Glutamatergic neuron (in vitro differentiated cells): ENCODE measurements at places on chromosomes 4 and X.

DNA sequence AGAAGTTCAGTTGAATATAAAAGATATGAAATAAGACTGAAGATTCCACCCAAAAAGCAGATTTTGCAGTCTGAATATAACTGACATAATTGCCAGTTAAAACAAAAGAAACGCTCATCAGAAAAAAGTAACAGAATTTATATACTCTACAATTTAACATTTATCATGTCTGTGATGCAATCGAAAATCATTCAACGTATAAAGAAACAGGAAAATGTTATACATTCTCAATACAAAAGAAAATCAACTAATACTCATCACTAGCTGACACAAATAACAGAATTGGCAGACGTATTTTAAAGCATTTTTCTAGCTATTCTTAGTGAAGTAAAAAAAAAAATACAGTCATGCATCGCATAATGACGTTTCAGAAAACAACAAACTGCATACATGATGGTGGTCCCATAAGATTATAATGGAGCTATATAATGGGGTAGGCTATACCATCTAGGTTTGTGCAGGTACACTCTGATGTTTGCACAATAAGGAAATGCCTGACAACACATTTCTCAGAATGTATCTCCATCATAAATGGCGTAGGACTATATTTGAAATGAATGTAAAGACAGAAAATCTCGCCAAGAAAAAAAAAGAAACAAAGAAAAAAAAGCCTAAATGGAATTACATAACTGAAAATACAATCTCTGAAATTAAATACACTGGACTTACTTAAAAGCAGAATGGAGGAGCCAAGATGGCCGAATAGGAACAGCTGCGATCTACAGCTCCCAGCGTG lies 34.3 kb downstream of the OR13H1 start:
- peak overlapping the region; percentile 96 for H3K27ac ChIP-seq
- H3K27me3 ChIP-seq = no peaks in the 10 kb centered on the region
- H3K4me1 ChIP-seq = peaks cover 2% of the 10 kb centered on the region
- H3K4me3 ChIP-seq = peak overlapping the region; percentile 83

DNA sequence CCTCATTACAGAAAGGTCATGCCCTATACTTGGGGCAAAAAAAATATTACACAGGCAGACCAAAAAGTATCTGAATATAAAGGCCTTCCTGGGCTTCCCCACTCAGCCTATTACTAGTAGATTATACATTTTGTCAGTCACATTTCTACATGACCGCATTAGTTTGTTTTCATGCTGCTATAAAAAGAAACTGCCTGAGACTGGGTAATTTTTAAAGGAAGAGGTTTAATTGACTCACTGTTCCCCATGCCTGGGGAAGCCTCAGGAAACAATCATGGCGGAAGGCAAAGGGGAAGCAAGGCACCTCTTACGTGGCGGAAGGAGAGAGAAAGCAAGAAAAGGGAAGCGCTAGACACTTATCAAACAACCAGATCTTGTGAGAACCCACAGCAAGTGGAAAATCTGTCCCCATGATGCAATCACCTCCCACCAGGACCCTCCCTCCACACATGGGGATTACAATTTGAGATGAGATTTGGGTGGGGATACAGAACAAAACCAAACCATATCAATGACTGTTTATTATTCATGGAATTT lies 1312.0 kb downstream of the PCDH7 start:
- DNase-seq = no peak
- no peak overlapping the region for H3K4me3 ChIP-seq
- H3K4me1 ChIP-seq = no peaks in the 10 kb centered on the region

GRCh38 chr4:132101526-132101925 lies 1047.6 kb upstream of the PCDH10 start:
- H3K27me3 ChIP-seq = no peaks in the 10 kb centered on the region
- H3K36me3 ChIP-seq = no peaks in the 10 kb centered on the region
- no peak for DNase-seq
- H3K27ac ChIP-seq = no peak overlapping the region

DNA sequence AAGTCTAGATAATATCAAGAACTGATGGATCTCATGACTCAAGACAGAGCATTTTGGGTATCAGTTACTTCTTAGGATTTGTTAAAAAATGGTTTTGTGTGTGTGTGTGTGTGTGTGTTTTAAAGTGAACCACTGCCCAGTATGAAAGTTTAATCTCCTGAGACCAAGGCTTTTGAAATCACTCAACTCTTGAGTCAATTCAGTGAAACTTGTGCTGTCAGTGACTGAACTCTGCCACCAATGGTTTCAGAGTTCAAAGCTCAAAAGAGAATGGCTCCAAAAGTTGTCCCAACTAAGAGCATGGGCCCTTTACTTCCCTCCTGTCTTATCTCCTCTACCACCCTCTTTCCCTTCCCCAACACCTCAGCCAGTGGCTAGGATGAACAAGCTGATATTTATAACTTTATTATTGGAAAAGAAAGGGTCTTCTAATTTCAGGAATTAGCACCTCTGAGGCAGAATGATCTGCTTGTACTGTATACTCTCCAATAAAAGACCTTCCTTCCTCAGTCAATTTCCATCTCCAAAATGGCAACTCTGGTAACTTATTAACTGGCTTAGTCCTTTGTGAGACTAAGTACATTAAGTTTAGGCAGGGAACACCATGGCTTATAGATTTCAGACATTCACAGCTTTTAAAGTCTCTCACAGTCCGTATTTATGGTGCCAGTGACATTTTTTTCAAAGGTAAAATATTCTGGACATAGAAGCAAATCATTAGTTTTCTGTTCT lies 152.2 kb downstream of the REPS2 start:
- H3K4me3 ChIP-seq = no peak overlapping the region
- H3K27me3 ChIP-seq = no peaks in the 10 kb centered on the region
- no peak overlapping the region for H3K27ac ChIP-seq
- no peak for DNase-seq
- H3K36me3 ChIP-seq = no peaks in the 10 kb centered on the region
- H3K4me1 ChIP-seq = no peaks in the 10 kb centered on the region

- peak overlapping the region; percentile 65 for H3K27ac ChIP-seq
- no peaks in the 10 kb centered on the region for H3K36me3 ChIP-seq
- no peaks in the 10 kb centered on the region for H3K27me3 ChIP-seq
- H3K4me3 ChIP-seq = no peak overlapping the region
- H3K4me1 ChIP-seq = peaks cover 17% of the 10 kb centered on the region
Measured at GRCh38 chrX:40908857-40909475, 173.6 kb upstream of the MED14 start.

- no peak overlapping the region for H3K4me3 ChIP-seq
- H3K27ac ChIP-seq = no peak overlapping the region
- DNase-seq = no peak
- no peaks in the 10 kb centered on the region for H3K27me3 ChIP-seq
- no peaks in the 10 kb centered on the region for H3K4me1 ChIP-seq
- H3K36me3 ChIP-seq = no peaks in the 10 kb centered on the region
Measured at GRCh38 chr4:59063015-59063720, 1953.0 kb upstream of the IGFBP7 start.
